Stimulated activated CD8-positive, alpha-beta memory T cell treated with anti-CD3 and anti-CD28 coated beads, Interleukin-2, amount 100 ng/mL, for 48 hours (primary cell): ENCODE measurements at places on chromosomes 11 and 22.

DNA sequence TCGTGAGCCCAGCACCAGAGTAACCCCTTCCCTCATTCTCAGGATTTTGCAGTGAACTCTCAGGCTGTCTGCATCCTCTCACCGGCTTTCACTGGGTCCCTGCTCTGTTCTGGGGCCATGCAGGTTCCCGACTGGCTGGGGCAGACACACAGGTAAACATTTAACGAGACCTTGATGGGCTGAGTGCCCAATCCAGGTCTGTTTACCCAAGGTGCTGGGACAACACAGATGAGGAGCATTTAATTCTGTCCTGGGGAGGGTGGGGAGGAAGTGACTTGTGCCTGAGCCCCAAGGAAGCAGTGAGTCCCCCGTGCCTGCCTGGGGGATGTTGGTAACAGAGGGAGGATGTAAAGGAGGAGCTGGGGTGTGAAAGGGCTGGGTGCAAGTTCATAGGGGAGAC is 4.4 kb downstream of the BIK start:
- no peak for DNase-seq

DNA sequence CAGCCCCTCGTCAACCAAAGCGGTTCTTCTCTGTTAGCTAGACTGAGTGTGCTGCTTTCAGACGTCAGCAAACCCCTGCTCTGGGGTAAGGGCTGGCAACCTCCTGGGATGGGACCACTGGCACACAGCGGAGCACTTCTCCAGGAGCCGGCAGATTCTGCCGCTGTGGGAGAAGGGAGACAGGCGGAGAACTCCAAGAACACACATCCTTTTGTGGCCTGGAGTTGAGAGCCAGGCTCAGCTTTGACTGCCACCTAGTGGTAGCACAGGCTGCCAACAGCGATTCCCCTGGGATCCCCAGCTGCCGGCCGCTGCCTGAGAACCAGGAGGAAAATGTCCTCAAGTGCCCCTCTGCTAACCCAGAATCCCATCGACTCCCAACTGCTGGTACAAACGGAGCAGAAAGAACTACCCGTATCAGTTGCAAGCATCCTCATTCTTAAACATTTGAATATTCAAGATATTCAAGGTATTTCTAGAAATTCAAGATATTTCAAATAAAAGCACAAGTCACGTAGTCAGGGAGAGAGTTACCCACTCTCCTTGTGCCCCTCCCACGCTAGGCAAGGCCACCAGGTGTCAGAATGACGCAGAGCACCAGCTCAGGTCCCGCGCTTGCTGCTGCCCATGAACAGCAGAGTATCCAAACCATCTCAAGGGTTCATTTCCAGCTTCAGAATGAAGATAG is 4.9 kb downstream of the LTO1 start:
- peak; percentile 24 for DNase-seq

DNA sequence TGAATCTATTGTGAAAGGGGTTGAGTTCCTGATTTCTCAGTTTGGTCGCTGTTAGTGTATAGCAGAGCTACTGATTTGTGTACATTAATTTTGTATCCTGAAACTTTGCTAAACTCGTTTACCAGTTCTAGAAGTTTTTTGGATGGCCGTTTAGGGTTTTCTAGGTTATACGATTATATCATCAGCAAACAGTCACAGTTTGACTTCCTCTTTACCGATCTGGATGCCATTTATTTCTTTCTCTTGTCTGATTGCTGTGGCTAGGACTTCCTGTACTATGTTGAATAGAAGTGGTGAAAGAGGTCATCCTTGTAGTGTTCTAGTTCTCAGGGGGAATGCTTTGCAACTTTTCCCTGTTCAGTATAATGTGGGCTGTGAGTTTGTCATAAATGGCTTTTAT is 24.6 kb upstream of the OOSP4B start:
- DNase-seq = no peak

GRCh38 chr22:37161443-37161842 is 11.7 kb upstream of the IL2RB start:
- no peak for DNase-seq

DNA sequence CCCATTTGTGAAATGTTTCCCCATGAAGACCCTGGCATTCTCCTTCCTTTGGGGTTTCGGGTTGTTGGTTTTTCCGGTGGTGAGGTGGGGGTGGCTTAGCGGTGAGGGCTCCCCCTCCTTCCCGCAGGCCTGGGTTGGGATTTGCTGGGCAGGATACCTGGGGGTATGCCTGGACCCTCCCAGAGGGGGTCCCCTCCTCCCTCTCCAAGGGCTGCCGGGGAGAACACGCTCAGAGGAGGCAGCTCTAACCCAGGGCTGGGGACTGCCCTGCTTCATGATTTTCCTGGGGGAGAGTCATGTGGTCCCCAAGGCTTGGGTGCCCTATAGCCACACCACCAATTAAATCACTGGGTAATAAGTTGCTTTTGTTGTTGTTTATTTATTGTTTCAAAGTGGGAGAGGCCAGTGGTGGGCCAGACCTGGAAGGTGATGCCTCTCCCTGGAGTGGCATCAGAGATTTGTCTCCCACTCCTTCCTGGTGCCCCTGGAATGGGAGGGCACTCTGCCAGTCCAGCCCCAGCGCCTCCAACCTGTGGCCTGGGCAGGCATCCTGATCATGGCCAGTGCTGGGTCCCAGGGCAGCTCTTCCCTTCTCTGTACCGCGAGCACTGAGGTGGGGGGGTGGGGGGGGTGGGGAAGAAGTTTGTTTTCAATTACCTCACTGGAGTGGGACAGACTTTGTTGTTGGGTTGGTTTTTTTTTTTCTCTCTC is 1.3 kb upstream of the CLCF1 start:
- DNase-seq = no peak

DNA sequence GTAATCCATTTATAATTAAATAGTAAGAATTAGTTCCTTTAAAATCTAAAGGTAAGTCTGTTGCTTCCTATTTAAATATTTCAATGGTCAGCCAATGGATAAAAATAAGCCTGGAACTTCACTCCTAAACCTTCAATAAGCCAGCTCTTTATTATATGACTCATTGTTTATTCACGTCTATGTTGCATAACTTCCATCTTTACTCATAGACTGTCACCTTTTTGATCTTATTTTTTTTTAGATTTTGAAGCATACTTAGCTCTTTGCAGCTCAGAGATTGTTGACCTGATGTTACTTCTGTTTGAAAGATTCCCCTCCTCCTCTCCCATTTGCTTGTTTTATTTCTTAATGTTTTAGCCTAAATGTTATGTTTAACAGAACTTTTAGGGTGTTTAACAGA is 1571.2 kb upstream of the RAG2 start:
- DNase-seq = no peak

- no peak for DNase-seq
Observed at GRCh38 chr11:16982809-16983208, 31.4 kb downstream of the PLEKHA7 start.

- DNase-seq = no peak
Observed at GRCh38 chr22:17938484-17938924, 85.9 kb downstream of the MICAL3 start.

DNA sequence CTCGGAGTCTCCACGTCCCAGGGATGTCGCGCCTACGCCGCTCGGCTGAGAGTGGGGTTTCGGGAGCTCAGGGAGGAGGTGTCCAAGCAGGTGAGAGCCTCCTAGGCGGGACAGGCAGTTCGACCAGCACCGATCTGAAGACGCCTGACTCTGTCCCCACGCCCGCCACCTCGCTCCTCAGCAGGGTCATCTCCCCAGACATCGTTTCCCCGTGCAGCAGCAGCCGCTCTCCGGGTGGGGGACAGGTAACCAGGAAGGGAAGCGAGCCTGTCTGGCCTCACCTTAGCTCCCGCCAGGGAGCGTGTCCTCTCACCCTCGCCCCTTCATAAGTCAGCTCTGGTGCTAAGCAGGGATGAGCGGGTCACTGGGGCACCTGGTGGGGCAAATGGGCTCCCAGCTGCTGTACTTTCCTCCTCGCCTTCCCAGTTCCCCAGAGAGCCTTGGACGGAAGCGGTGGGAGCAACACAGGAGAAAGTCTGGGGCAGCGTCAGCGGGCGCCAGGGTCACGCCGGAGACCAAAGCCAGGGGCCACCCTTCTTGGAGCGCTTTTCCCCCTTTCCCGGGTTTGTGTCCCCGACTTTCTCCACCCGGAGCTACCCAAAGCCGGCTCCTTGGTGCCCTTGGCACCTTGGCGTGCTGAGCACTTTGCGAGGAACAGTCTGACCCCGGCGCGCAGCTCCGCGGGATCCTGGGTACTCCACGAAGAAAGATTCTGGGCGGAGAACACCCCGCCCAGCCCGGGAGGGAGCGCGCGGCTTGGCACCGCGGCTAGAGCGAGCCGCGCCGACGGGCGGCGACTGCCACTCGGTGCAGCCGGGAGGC is 1.6 kb downstream of the SPON1 start:
- DNase-seq = no peak

- DNase-seq = no peak
Observed at GRCh38 chr11:34928268-34928959, 12.0 kb downstream of the PDHX start.

DNA sequence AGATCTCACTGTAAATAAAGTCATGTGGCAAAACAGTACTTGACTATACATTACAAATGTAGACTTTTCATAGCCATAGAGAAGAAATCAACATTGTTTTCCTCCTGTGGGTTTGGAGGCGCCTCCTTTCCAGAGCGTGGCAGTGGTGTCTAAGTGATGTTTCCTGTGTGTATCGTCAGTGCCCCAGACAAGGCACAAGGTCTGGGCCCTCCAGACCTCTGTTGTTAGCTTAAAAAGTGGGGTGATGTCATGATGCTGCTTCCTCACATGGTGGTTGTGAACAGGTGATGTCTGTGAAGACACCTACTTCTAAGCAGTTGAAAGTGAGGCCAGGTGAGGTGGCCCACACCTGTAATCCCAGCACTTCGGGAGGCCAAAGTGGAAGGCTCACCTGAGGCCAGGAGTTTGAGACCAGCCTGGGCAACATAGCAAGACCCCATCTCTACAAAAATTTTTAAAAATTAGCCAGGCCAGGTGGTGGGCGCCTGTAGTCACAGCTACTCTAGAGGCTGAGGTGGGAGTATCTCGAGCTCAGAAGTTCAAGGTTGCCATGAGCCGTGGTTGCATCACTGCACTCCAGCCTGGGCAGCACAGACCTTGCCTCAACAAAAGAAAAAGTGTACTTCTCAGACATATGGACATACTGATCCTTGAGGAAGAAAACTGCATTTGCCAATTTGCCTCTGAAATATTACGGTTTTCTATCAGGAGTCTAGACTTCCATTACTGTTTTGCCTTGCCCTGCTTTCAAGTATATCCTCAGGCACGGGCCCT is 15.7 kb downstream of the NUP50 start:
- no peak for DNase-seq

- no peak for DNase-seq
Observed at GRCh38 chr11:75087319-75088305, 9.1 kb downstream of the OR2AT4 start.

DNA sequence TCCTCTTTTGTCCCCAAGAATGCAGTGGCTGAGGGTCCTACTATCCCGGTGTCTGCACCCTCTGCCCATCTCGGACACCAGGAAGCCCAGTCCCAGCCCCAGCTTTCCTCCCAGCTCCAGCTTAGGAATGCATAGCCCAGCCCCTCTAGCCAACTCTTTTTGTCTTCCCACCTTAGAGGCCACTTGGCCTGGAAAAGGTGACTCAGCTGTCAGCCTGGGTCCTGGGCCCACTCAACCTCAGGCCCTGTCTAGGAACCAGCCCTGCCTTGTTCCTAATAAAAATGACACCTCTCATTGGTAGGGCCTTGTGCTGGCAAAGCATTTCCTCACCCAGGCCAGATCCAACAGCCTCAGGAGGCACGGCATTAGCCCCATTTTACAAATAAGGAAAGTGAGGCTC is 28.2 kb downstream of the PDE2A start:
- DNase-seq = no peak

DNA sequence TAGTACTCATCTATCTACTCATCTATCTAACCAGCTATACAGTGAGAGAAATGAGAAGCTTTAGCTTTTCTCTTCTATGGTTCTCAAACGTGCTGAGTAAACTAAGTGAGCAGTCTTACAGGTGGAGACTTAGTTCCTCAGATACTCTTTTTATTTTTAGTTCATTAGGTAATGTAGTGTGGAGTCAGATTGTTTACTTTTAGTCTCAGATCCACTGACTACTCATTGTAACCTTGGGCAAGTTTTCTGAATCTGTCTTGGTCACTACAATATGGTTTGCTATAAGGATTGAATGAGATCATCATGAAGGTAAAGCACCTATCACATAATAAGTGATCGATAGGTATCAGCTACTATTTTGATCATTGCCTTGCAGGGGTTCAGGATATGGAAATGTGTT is 160.1 kb downstream of the RAB38 start:
- no peak for DNase-seq

DNA sequence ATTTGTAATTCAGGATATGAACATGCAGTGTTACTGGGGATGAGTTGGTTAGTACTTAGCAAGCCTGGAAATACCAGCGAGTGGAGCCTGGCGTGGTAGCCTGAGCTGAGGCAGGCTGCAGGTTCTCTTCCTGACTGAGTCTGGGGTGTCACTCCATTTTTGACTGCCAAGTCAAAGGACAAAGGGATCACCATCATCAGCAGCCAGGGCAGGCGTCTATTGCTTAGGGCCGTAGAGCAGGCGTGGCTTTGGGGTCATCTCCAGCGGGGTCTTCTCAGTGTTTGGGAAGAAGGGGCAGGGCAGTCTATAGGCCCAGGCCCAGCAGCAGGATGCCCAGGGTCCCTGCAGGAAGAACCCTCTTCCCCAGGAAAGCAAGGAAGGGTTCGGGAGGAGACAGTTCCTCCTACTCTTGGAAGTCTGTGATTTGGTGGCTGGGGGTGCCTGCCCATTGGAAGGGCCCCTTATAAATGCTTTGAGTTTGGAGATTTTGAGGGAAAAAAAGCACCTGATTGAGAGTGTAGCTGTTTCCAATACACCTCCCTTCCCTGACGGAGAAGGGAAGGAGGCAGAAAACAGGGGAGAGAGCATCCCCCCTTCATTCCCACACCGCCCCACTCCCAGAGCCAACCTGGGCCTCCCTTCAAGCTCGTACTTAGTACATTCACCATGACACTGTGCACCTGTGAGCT is 51.5 kb upstream of the SPATA19 start:
- DNase-seq = no peak

GRCh38 chr11:117428186-117428855 is 100.7 kb downstream of the CEP164 start:
- no peak for DNase-seq

- DNase-seq = no peak
Observed at GRCh38 chr11:88680806-88681205, 343.3 kb upstream of the CTSC start.

DNA sequence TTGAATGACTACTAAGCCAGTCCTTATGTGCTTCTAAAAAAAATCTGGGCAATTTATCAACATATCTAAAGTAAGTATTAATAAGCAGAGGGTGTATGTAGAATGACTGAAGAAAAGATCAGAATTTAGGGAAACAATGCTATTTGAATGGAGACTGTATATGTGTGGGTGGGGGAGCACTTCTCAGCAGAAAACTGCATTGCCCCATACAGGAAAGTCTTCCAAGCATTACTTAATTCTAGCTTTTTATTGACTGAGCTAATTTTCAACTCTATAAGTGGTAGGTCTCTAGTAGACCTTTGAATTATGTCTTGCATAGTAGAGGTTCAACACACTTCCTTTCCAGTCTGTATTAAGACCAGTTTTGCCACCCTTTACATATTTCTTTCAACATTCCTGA is 41.7 kb downstream of the CASP12 start:
- DNase-seq = no peak

- no peak for DNase-seq
Observed at GRCh38 chr11:16606784-16607674, 131.4 kb upstream of the C11orf58 start.

GRCh38 chr11:131762346-131763110 is 392.1 kb downstream of the NTM start:
- no peak for DNase-seq

- no peak for DNase-seq
Observed at GRCh38 chr11:71094296-71095077, 157.9 kb downstream of the SHANK2 start.
